WTC11 (cell line): ENCODE measurements at places on chromosomes 13 and 19. TPM values are rescaled to one million over a fixed set of nuclear protein-coding genes. Genes with fewer than 3 reads are reported as not detected.
A peak's percentile ranks its signal among the peaks of the same experiment; 100 is the strongest.

DNA sequence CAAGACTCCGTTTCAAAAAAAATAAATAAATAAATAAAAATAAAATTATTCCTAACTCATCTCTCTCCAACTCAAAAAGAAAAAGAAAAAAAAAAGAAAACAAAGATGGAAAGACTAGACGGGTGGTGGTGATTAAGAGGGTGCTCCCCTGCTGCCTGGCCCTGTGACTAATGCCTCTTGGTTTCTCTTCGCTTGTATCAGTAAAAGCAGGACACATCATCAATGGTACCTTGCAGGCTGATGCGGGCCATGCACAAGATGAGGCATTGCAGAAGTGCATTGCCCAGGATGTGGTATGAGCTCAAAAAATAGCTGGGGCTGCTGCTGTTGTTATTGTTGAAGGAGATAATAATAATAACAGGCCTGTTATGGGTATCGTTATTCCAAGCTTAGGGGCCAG lies 14.6 kb downstream of the ACER1 start:
- no peak overlapping the region for H3K27ac ChIP-seq
- H3K4me1 ChIP-seq, result no peaks in the 10 kb centered on the region
- H3K36me3 ChIP-seq, result peaks cover 12% of the 10 kb centered on the region
- DNase-seq, result no peak

GRCh38 chr13:82720986-82721385 lies 1161.3 kb downstream of the SLITRK1 start:
- no peak overlapping the region for H3K27ac ChIP-seq
- no peaks in the 10 kb centered on the region; the same call in 1 of the 2 replicates for H3K27me3 ChIP-seq
- no peaks in the 10 kb centered on the region for H3K4me1 ChIP-seq
- H3K36me3 ChIP-seq, result no peaks in the 10 kb centered on the region
- no peak for DNase-seq
- no peak overlapping the region for H3K4me3 ChIP-seq

GRCh38 chr13:23889615-23890607 lies 711 bp upstream of the MIPEP start:
- H3K36me3 ChIP-seq, result peaks cover 3% of the 10 kb centered on the region; the same call in 1 of the 2 replicates
- H3K4me3 ChIP-seq, result peak overlapping the region; percentile 77
- peaks cover 19% of the 10 kb centered on the region for H3K4me1 ChIP-seq
- 0 out of 2 replicates have a peak overlapping the region, but pooled peaks have one; percentile 57 for H3K27ac ChIP-seq
- H3K27me3 ChIP-seq, result no peaks in the 10 kb centered on the region; the same call in 1 of the 2 replicates
- DNase-seq, result no peak

DNA sequence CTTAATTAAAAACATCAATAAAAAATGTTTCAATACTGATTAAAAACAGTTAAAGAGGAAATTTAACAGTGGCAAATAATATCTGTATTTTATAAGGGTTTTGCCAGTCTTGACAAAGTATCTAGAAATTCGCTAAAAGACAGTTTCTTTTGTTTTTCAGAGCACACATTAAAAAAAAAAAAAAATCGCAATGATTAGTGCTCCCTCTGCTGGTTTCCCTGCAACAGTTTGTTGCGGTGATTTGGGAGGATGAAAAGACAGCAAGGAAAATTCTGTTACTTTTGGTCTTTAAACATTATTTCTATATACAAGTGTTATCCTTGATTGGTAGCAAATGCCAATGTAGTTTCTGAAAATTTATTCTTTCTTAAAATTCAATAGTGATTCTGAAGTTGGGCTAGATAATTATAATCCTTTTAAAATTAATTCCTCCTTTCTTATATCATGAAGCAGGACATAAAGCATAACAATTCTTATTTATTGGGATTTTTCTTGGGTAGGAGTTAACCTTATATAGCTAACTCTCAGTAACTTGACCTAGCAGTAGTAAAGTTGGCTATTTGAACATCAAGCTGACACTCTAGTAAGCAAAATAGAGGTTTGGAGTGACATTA lies 23.1 kb upstream of the SPRY2 start:
- no peak for DNase-seq
- no peak overlapping the region for H3K4me3 ChIP-seq
- no peak overlapping the region for H3K27ac ChIP-seq
- H3K4me1 ChIP-seq, result peaks cover 40% of the 10 kb centered on the region
- H3K27me3 ChIP-seq, result no peaks in the 10 kb centered on the region

- no peaks in the 10 kb centered on the region for H3K27me3 ChIP-seq
- H3K36me3 ChIP-seq, result peaks cover 16% of the 10 kb centered on the region; the same call in 1 of the 2 replicates
- no peak for DNase-seq
- H3K4me1 ChIP-seq, result no peaks in the 10 kb centered on the region
- no peak overlapping the region for H3K27ac ChIP-seq
Observed at GRCh38 chr13:99320693-99321481, 13.7 kb upstream of the GPR183 start.

GRCh38 chr13:33137721-33138120 lies 121.5 kb downstream of the KL start:
- no peak overlapping the region for H3K4me3 ChIP-seq
- H3K4me1 ChIP-seq, result no peaks in the 10 kb centered on the region
- no peak for DNase-seq
- peaks cover 10% of the 10 kb centered on the region for H3K36me3 ChIP-seq

DNA sequence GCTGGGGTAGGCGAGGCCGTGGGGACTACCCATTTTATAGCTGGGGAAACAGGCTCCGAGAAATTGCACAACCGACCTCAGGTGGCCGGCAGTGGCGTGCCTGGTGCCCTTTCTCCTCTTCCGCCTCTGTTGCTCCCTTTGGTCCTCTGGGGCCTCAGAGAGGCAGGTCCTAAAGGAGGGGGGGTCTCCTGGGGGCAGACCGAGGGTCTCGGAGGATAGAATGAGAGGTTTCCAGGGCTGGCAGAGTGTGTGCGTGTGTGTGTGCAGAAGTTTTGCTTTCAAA lies 11.3 kb downstream of the STX10 start:
- peaks cover 8% of the 10 kb centered on the region for H3K4me1 ChIP-seq
- DNase-seq, result no peak
- no peak overlapping the region for H3K27ac ChIP-seq
- no peaks in the 10 kb centered on the region for H3K27me3 ChIP-seq

DNA sequence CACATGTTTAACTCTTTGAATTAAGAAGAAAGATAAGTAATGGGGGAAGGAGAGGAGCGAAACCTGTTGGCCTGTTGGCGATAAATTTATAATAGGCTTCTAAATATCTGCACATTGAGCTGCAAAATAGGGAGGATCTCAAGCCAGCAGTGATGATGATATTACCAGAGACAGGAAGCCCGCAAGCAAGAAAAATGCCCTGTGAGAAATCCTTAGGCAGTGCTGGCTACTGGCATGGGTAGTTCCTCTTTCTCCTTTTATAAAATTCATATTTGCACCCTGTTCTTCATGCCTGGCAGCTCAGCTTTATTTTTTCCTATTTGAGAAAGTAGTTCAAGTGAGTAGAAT lies 858 bp upstream of the USP12 start:
- H3K36me3 ChIP-seq, result no peaks in the 10 kb centered on the region
- peak overlapping the region; percentile 82 for H3K4me3 ChIP-seq
- DNase-seq, result no peak
- H3K4me1 ChIP-seq, result peaks cover 42% of the 10 kb centered on the region

GRCh38 chr13:113862931-113863523 lies 849 bp downstream of the GAS6 start:
- peak; percentile 55 for DNase-seq
- H3K36me3 ChIP-seq, result peaks cover 15% of the 10 kb centered on the region
- peaks cover 52% of the 10 kb centered on the region for H3K4me1 ChIP-seq

GRCh38 chr19:8609279-8610040 lies 1.1 kb downstream of the ADAMTS10 start:
- H3K4me1 ChIP-seq, result peaks cover 46% of the 10 kb centered on the region
- H3K27me3 ChIP-seq, result no peaks in the 10 kb centered on the region

- H3K36me3 ChIP-seq, result no peaks in the 10 kb centered on the region
- no peaks in the 10 kb centered on the region for H3K4me1 ChIP-seq
- no peaks in the 10 kb centered on the region for H3K27me3 ChIP-seq
- DNase-seq, result no peak
- no peak overlapping the region for H3K4me3 ChIP-seq
- no peak overlapping the region for H3K27ac ChIP-seq
Observed at GRCh38 chr13:65650321-65650720, 1579.8 kb downstream of the PCDH9 start.

DNA sequence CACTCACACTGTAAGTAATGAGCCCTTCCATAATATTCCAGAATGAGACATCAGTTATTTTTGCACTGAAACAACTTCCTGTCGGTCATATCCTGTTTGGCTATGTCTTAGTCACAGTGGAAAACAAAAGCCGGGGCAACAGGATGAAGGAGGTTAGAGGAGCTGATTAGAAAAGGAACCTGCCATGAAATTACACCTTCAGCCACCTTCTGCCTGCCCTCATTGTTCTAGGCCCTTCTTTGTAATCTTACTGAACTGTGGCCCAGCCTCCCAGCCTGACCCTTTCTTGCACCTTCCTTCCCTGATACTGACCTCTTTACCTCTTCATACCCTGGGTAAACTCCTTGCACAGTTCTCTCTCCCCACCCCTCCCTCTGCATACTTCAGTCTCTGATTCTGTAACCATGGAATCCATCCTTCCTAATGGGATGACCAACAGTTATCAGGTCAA lies 67.3 kb downstream of the DOCK9 start:
- no peak for DNase-seq
- no peaks in the 10 kb centered on the region for H3K36me3 ChIP-seq
- H3K4me3 ChIP-seq, result no peak overlapping the region
- H3K27ac ChIP-seq, result peak overlapping the region; percentile 4; the same call in 1 of the 2 replicates
- H3K27me3 ChIP-seq, result no peaks in the 10 kb centered on the region
- H3K4me1 ChIP-seq, result peaks cover 9% of the 10 kb centered on the region

- peaks cover 51% of the 10 kb centered on the region for H3K36me3 ChIP-seq
- no peak overlapping the region for H3K27ac ChIP-seq
- no peak for DNase-seq
Observed at GRCh38 chr19:14450876-14451275, 17.8 kb downstream of the PKN1 start.

GRCh38 chr19:40078377-40078776 lies 12.4 kb downstream of the ZNF780A start:
- H3K4me3 ChIP-seq, result no peak overlapping the region
- H3K4me1 ChIP-seq, result no peaks in the 10 kb centered on the region
- peaks cover 97% of the 10 kb centered on the region for H3K36me3 ChIP-seq

Gene GNG8
- not detected in 3 replicates for total RNA-seq

Gene ZNF491
- total RNA-seq, result 1.1 to 2.1 TPM (median 1.3 TPM) in 3 replicates

Gene TMIGD2
- 0.55 to 1.0 TPM (median 0.94 TPM) in 3 replicates for total RNA-seq

Gene SLITRK1
- total RNA-seq, result 1.1 to 1.9 TPM (median 1.6 TPM) in 3 replicates

Gene RFPL4A
- total RNA-seq, result not detected in 3 replicates

Gene GRK1
- 0.11 to 0.21 TPM (median 0.17 TPM) in 3 replicates for total RNA-seq

Gene FOSB
- total RNA-seq, result 2.3 to 7.2 TPM (median 5.4 TPM) in 3 replicates

Gene ZNF790
- 5.9 to 8.6 TPM (median 6.8 TPM) in 3 replicates for total RNA-seq

Gene JAK3
- total RNA-seq, result 4.4 to 5.6 TPM (median 5.6 TPM) in 3 replicates
